ENCODE measurements at places on chromosomes 6 and 20.
A peak's percentile ranks its signal among the peaks of the same experiment; 100 is the strongest.

DNA sequence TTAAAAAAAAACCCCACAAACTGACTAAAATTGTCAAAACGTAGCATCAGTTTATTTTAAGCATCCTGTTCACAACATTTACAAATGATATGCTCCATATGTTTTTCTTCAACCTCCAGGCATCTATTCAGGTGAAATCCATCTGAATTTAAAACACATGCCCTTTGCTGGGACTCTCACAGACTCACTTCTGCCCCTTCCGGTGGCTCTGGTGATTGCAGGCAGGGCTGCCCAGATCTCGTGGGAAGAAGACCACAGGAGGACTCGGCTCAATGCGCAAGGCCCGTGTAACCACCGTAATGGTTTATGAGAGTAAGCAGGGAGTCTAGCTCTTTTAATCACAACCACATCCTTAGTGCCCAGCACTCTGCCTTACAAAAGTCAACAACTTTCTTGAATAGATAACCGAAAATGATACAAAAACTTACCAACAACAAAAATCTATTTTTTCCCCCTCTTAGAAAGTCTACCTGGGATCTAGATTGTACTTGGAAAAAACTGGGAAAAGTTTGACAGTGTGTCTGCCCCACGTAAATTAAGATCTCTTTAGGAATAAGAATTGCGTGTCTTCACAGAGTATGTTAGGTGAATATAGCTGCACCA, 139.1 kb downstream of the KIF16B start:
- no peak for DNase-seq

DNA sequence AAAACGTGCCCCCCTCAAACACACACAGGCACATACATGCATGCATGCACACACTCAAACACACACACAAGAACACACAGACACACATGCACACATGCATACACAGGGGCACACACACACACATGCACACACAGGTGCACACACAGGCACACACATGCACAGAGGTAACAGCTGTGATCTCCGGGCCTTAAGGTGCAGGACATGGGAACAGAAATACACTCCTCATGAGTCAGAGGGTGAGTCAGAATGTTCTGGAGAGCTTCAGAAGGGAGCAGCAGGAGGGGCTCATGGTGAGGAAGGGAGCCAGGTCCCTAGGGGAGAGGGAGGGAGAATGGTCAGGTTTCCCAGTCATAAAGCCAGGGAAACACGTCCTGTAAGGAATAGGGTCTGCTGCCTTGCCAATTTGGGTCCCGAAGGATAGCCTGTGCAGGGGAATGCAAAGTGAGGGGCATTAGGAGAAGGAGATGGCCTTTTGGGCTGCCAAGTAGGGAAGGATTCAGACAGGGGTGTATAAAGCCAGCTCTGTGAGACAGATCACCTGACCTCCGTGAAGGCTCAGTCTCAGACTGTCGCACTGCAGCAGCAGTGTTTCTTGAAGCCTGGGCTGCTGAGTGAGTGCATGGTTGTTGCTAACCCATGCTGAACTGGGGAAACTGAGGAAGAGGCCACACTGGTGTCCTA, 123.9 kb downstream of the MAFB start:
- no peak for DNase-seq

DNA sequence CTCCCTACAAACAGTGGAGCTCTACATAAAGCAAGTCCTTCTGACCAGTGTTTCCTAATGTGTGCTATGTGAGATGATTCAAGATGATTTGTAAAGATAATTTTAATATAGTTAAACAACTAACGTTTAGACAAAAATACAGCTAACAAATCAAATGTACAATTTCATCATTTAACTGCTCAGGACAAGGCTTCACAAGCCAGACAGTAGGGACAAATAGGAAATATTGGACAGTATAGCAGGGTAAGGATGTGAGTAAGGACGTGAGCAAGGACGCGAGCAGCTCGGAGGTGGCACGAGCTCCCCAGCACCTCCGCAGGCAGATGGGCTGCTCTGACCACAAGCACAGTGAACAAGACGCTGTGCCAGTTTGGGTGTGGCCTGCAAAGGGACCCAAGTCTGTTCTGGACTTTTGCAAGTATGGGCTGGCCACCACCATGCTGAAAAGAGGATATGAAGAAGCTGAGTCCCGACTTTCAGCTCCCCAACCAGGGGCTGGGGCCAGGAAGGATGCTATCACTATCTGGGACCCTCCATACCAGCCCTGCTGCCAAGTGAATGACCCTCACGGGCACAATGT, 14.5 kb downstream of the DIDO1 start:
- DNase-seq, result no peak

DNA sequence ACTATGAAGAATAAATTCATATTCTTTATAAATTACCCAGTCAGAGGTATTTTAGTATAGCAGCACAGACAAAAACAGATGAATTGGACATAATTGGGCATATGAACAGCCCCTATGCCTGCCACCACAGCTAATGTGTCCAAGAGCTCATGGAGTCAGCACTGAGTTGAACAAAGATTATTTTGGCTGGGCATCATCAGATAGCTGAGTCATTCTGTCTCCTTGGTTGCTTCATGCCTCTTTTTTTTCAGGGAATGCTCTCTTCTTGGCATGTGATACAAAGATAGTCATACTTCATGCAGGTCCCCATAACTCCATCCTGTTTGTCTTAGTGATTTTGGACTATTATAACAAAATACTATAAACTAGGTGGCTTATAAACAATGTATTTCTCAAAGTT, 275.6 kb downstream of the TENT5A start:
- no peak for DNase-seq

GRCh38 chr20:35273449-35274171, 4.3 kb downstream of the MMP24OS start:
- peak; percentile 72 for DNase-seq

- no peak for DNase-seq
These were observed 2.5 kb downstream of the CST7 start for GRCh38 chr20:24951536-24952083.

GRCh38 chr6:142395768-142396231, 94.0 kb downstream of the ADGRG6 start:
- DNase-seq, result no peak

DNA sequence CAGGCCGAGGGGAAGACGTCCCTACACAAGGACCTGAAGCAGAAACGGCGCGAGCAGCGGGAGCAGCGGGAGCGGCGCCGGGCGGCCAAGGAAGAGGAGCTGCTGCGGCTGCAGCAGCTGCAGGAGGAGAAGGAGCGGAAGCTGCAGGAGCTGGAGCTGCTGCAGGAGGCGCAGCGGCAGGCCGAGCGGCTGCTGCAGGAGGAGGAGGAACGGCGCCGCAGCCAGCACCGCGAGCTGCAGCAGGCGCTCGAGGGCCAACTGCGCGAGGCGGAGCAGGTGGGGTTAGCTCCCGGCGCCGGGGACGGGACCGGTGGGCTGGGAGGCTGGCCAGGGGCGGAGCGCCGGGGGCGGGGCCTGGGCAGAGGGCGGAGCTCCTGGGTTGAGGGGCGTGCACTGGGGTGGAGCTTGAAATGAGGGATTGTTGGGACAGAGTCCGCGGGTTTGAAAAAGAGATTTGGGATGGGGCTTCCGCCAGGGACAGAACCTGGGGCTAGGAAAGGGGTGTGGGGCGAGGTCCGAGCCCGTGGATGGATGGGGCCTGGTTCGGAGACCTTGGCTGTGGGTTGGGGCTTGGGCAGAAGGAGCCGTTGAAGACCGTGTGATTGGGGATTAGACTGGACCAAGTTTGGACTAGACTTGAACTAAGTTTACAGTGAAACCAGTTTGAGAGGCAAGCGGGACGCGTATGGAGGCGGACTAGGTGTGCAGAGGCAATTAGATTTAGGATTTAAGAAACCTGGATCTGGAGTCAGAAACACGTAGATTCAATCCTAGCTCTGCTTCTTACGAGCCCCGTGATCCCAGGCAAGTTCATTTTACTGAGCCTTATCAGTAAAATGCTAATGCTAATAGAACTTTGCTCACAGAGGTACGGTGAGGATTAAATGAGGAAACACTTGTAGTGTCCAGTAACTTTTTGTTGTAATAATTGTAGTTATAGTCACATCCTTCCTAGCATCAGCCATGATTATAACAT, 20.9 kb downstream of the DEF6 start:
- peak; percentile 45 for DNase-seq

DNA sequence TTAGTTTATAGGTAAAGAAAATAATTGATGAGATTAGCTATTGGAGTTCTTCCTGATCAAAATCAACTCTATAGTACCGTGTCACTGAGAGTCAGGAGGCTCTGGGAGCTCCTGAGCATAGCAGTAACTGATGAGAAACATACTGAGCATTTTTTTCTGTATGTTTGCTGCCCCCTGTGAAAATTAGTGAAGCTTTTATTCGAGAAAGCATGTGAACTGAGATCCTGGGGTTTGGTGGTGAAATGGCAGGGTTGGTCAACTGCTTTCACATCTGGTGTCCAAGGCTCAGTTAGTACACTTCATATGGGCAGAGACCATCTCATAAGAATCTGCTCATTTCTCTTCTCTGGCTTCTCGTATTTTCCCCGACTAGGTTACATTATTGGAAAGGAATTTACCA, 4.1 kb upstream of the ABT1 start:
- DNase-seq, result no peak

DNA sequence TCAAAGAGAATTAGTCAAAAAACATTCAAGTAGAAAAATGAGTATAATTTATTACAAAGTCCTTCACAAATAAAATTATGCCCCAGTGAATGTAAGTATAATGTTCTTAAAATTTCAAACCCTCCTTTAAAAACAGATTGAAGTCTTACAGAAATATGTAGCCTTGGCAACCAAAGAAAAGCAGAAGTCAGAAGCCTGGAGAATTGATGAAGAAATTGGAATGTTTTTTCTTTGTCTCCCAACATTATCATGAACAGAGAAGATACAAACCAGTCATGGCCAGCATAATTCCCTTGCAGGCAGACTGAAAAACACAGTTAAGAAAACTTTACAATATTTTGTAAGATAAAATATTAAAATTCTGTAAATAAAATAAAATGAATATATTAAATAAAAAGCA, 221.9 kb downstream of the TBC1D32 start:
- no peak for DNase-seq

DNA sequence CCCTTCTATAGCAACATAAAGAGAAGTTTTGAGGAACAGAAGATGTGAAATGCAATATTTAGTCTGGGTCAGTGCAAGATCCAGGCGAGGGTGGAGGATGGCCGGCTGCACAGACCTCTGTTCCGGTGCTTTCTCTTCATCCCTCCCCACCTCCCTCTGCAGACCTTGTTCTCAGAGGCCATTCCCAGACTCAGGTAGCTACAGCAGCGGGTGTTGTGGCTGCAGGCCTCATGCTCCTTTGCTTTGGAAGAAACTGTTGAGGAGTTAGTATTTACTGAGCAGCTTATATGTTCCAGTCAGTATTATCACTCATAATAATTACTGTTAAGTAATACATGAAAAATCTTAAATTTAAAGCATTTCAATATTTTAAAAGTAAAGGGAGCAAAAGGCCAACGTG, 1.7 kb downstream of the BTN3A3 start:
- no peak for DNase-seq

DNA sequence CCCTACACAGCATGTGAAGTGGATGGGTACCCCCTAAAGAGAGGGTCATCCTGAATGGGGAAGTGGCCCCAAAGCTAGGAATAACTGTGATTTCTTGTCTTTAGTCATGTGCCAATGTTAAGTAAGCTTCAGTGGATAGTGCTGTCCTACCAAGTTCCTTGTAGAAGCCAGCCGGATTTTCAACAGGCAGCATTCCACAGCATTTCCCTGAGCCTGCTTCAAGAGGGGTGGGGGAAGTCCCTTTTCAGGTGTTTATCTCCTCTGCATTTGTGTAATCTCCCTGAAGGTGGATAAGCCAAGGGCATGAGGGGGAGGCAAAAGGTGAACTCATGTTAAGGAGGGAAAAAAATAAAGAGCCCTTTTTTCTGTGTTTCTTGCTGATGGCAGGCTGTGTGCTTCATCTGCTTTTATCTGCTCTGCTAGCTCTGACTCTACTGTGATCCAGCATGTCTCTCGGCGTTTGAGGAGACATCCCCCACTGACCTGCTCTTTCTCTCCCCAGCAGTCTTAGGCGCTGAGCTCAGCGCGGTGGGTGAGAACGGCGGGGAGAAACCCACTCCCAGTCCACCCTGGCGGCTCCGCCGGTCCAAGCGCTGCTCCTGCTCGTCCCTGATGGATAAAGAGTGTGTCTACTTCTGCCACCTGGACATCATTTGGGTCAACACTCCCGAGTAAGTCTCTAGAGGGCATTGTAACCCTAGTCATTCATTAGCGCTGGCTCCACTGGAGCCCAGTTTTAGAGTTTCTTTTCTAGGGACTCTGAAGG, 1.9 kb downstream of the EDN1 start:
- no peak for DNase-seq

DNA sequence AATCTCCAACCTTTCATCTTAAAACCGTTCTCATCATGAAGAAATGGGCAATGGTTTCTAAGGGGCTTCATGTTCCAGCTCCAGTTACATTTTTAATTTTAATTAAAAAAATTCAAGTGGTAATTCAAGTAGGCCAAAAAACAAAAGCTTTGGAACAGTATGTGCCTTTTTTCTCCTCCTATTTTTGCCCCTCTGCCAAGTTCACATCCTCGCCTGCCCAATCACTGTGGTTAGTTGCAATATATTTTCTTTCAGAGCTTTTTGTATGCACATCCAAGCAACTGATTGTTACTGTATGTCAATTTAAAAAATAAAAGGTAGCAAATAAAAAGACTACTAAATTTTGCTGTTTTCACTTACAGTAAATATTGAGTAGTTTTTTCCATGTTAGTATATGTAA, 99.8 kb upstream of the B3GAT2 start:
- no peak for DNase-seq

DNA sequence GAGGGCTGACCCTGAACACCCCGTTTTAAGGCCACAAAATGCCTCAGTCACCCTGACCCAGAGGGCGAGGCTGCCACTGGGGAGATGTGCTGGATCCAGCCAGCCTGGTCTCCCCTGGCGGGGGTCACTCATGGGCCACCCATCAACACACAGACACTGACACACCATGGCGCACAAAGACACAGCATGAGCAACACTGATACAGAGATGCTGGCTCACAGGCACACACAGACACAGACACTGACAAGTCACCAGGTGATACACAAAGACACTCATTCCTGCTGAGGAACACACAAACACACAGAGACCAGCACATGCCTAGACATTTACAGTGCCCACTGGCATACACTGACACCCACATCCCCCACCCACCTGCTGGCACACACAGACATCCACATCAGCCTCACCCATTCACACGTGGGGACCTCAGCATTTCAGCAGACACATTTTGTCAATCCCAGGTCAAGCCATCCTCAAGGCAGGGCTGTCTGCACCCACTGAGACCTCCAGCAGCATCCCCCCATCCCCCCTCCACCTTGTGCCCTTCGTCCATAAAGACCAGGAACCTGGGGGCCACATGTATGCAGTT, 63.4 kb downstream of the MDGA1 start:
- DNase-seq, result no peak

Measured in nucleus accumbens (tissue), 56 donors.